ELR (cell line): ENCODE measurements at places on chromosomes 2 and 18.

DNA sequence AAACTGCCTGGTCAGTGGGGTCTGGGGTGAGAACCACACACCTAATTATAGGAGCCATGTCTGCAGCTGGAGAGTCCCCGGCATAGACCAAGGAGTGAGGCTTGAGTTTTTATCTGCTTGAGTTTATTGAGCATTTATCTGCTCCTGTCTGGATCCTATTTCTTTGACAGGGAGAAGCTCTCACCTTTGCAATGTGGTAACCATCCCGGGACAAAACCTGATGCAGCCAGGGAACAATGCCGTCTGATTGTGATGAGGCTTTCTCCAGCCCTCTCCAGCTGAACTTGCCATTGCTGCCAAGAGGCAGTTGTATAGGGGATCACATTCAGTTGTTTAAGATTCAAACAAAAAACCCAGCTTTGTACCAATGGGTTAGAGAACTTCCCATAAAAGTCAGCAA, 324.4 kb downstream of the TSN start:
- DNase-seq: no peak

DNA sequence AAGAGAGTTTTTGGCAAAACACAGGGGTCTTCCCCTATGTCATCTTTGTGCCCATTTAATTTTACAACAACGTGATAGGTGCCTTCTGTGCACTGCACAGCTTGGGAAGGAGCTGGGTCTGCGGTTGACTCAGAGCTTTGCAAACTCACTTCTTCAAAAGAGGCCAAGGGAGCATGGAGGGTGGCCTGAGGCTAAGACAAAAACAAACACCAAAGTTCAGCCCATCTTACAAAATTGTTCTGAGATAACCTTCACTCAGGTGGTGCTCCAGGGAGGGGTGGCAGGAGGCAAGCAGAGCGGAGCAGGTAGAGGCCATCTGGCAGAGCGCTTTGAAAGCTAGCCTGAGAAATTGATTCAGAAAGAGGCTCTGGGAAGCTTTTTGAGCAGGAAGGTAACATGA, 9.8 kb downstream of the SOWAHC start:
- DNase-seq: no peak

GRCh38 chr2:24261441-24261840, 86.6 kb downstream of the FAM228A start:
- no peak for DNase-seq

DNA sequence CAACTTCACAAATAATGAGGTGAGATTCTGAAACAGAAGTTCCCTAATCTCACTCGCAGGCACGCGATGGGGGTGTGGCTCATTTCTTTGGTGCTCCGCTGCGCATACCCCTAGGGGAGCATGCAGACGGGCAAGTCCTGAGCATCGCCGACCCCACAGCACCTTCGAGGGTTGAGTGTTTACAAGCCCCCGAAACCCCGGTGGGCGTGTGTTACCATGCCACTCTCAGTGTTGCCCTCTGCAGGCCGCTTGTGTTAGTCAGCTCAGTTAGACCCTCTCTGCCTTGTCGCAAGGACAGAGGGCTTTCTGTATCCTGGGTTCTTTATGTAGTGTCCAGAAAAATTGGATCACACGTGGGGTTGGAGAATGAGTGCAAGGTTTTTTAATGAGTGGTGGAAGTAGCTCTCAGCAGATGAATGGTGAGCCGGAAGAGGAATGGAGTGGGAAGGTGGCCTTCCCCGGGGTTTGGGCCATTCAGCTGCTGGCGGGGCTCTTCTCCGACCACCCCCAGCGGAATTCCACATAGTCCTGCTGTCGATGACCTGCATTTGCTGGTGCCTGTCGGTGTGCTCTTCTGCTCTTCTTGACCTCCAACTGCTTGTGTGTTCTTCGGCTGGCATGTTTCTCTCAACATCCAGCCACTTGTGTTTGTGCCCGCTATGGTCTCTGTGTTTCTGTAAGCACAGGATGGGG, 191.3 kb downstream of the RPRM start:
- no peak for DNase-seq

DNA sequence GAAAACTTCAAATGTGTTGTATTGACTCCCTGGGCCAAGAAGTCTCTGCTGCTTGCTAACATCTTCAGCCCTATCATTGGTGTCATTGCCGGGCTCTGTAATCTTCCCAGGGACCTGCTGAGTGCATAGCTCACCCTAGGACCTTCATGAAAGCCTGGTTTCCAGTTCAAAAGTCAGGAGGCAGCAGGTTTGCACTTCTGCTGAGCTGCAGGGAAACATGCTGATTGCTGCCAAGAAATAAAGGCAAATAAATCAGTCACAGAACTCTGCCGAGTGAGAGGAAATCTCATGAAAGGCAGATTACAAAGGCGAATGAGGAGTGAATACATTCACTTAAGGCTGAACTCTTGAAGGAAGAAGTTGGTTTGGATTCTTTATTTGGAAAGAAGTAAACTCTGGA, 1947.6 kb upstream of the CELF4 start:
- DNase-seq: no peak

- peak; percentile 43 for DNase-seq
Observed at GRCh38 chr2:69010437-69011194, 2.4 kb upstream of the ANTXR1 start.

GRCh38 chr18:26056291-26056690, 34.1 kb downstream of the SS18 start:
- peak; percentile 2 for DNase-seq

- no peak for DNase-seq
Observed at GRCh38 chr2:192498747-192499146, 304.0 kb upstream of the TMEFF2 start.

DNA sequence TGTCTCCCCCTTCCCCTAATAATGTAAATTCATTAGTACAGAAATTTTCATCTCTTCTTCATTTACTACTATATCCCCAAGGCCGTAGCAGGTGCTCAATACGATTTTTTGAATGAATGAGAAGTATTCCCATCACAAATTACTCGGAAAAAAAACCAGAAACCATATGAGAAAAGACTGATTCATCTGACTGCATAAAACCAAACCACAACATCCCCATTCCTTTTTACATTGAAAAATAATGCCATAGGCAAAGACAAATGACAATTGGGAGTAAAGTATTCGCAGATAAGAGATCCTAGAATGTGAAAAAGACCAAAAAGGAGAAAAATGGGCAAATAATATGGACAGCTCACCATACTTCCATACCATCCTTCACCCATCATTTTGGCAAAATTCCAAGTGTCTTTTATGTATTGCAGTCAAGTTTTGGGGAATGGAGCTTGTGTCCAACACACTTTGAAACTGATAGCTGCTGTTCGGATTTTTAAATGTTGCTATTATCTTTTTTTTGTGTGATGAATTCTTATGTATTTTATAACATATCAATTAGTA, 1.5 kb downstream of the ZC3H8 start:
- DNase-seq: peak; percentile 31

GRCh38 chr2:120661551-120661950, 74.1 kb upstream of the GLI2 start:
- no peak for DNase-seq

- DNase-seq: no peak
Observed at GRCh38 chr18:67081482-67082211, 434.9 kb downstream of the DSEL start.

DNA sequence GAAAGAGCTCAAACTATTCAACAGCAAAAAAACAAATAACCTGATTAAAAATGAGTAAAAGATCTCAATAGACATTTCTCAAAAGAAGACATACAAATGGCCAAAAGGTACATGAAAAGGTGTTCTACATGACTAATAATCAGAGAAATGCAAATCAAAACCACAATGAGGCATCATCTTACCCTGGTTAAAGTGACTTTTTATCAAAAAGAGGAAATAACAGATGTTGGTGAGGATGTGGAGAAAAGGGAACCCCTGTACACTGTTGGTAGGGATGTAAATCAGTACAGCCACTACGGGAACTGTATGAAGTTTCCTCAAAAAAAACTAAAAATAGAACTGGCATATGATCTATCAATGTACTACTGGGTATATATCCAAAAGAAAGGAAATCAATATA, 39.8 kb upstream of the TMEM163 start:
- DNase-seq: no peak

DNA sequence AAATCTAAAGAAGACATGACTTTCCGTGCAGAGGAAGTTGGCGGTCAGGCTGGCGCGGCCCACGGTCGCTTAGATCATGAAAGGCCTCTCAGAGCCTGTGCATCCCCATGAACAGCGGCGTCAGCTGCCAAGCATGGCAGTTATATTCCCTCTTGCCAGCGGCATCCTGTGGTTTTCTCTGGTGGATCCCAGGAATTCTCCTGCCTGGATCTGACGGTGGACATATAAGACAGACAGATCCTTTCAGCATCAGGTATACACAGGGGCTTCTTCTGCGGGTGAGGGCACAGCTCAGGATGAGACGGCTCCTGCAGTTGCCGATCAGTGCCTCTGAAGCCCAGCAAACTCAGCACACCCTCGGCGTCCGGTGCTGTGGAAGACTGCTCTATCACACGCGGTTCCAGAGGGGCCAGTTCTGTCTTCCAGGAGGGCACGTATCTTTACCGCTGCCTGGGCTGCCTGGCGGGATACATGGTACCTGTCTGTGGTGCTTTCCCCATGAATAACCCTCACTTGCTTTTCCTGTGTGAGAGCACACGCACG, 157.8 kb downstream of the LDLRAD4 start:
- no peak for DNase-seq

DNA sequence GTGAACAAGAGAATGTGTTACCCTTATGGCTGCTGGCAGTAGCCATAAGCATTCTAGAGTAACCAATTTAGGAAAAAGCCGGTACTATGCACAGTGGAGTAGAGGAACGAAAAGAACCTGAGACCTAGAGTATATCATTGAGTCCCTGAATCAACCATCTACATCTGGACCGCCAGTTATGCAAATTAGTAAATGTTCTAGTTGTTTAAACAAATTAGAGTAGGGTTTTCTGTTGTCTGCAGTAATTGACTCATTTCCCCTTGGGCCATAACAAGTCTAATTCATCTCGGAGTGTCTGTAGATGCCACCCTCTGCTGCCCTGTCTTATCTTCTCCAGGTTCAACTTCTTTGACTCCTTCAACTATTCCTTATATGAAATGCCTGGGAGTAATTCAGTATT, 60.1 kb upstream of the CAPN13 start:
- no peak for DNase-seq

DNA sequence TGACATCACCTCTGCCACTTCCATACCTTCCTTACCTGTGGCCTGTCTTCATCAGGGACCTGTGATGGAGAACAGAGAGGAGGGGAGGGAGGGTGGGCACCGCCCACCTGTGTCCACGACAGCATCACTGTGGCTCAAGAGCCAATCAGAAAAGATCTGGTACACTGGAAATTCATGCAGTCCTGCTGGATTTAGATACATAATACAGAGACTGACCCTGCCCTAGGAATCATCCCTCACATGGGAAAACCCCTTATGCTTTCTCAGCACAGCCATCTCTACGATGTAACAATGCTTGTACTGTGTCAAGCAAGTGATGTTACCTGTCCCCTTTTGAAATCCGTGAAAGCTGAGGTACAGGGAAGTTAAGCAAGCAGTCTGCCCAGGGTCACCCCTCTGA, 145.6 kb upstream of the EPAS1 start:
- no peak for DNase-seq

GRCh38 chr2:24183366-24184069, 8.7 kb downstream of the FAM228A start:
- peak; percentile 8 for DNase-seq

GRCh38 chr2:135657806-135658582, 83.7 kb upstream of the UBXN4 start:
- DNase-seq: no peak

DNA sequence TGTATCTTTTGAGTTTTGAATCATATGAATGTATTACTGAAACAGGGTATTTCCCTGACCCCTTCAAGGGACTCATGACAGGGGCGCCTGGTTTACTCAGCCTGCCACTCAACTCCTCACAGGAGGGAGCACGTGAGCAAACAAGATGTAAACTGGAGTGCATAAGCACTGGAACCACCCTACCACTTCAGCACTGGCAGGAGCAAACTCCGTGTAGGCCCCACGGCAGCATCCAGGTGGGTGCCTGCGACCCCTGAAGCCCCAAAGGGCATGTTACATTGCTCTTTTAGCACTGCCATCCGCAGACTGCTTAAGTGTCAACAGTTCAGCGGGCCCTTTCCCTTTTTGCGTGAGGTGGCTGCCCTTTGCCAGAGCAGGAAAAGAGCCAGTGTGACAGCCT, 8.2 kb upstream of the DAPL1 start:
- DNase-seq: no peak

DNA sequence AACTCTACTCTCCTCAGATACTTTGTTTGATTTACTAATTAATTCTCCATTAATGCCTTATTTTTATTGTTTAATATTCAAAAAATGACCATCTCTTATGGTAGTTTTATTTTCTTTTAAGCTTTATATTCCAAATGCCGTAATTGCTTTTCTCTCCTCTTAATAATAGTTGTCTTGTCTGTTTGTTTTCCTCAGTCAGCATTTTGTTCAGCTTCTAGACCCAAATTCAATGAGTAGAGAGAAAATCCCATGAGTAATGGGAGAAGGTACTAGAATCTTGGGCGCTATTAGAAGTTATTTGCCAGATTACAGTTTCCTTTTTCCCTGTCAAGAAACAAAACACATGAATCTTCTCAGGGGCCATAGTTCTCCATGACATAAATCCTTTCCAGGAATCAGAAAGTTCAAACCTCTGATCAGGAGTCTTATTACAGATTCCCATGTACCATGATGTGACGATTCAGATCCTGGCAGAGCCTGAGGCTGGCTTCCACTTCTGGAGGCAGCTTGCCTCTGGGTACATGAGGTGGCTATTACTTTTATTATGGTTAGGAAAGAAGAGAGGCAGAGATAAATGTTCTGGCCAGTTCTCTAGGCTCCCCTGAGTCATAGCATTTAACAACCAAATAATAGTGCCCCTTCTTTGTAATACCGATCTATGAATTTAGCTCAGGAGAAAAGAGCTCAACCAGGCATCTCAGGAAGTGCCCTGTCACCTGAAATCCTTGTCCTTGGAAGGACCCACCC, 485.1 kb upstream of the SETBP1 start:
- no peak for DNase-seq

DNA sequence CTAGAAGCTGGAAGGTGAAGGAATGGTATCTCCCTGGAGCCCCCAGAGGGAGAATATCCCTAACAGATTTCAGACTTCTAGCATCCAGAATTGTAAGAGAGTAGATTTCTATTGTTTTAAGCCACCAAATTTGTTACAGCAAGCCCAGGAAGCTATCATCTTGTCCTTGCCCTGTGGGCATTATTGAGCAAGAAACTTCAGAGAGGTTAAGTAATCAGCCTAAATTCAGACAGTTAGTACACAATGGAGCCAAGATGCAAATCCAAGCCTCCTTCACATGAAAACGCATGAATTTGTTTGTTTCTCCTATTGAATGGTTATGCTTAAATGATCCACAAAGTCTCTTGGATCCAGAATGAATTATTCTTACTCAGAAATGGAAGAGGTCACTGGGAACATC, 55.2 kb upstream of the TRIB2 start:
- no peak for DNase-seq

DNA sequence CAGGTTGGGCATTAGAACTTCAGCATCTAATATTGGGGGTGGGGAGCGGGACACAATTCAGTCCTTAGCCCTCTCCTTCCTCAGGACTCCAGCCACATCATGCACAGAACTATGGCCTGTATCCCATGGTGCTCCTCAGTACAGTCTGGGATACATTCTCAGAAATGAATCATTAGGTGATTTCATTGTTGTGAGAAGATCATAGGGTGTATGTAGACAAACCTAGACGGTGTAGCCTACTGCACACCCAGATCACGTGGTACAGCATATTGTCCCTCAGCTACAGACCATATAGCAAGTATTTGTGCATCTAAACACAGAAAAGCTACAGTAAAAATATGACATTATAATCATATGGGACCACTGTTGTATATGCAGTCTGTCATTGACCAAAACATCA, 23.2 kb upstream of the IMP4 start:
- peak; percentile 16 for DNase-seq
